CD4-positive, alpha-beta T cell treated with Interferon gamma for 1 hour (primary cell): ENCODE measurements at places on chromosomes 1 and 21.

- DNase-seq, result no peak
Observed at GRCh38 chr1:207076181-207076955, 12.3 kb upstream of the C4BPB start.

DNA sequence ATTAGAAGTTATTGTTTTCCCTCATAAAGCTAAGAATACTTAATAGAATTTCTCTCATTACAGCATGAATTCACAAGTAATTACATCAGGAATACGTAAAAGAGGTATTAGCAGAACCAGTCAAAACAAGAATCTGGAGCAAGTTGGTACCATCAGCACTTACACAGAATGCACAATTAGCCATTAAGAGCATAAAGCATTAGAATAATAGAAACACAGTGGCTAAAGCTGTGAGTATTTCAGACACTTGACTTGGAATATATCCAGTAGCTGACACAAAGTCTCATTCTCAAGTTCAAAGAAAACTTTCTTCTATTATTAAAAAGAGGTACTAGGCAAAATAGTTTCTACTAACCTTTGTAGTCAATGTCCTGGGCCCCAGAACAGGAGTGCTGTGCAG is 49.6 kb downstream of the KRTAP19-8 start:
- DNase-seq, result no peak

GRCh38 chr1:55146781-55147180 is 68.4 kb downstream of the USP24 start:
- no peak for DNase-seq

GRCh38 chr1:233673261-233673946 is 59.5 kb downstream of the KCNK1 start:
- DNase-seq, result no peak

DNA sequence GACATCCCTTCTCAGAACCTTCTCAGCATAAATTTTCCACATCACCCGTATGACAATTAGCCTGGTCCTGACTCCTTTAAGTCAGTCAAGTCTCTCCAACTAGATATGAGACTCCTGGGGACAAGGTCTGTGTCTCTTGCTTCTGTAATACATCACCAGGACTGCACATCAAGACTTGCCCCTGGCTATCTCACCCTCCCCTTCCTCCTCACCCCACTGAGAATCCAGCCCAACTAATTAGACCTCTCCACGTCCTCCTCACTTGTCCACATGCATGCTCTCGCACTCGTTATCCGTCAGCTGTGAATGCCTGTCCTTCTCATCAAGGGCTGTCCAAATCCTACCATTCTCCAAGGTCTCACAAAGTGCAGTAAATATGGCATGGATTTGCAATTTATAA is 542.8 kb downstream of the PTPRU start:
- no peak for DNase-seq

DNA sequence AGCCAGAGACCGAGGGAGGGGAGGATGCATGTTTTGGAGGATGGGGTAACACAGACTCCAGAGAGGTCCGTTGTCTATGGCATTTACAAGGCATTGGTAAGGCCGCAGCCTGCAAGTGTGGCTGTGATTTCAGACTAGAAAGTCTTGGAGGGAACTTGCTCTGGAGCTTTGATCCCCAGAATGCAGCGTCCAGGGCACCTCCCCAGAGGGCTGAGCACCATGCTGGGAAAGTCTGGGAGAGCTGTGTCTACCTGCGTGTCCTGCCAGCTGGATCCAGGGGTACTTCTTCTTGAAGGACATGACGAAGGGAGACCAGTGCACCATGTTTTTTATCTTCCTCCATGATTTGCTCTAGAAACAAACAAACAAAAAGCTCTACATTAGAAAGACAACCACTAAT is 90.7 kb downstream of the ITPKB start:
- no peak for DNase-seq

DNA sequence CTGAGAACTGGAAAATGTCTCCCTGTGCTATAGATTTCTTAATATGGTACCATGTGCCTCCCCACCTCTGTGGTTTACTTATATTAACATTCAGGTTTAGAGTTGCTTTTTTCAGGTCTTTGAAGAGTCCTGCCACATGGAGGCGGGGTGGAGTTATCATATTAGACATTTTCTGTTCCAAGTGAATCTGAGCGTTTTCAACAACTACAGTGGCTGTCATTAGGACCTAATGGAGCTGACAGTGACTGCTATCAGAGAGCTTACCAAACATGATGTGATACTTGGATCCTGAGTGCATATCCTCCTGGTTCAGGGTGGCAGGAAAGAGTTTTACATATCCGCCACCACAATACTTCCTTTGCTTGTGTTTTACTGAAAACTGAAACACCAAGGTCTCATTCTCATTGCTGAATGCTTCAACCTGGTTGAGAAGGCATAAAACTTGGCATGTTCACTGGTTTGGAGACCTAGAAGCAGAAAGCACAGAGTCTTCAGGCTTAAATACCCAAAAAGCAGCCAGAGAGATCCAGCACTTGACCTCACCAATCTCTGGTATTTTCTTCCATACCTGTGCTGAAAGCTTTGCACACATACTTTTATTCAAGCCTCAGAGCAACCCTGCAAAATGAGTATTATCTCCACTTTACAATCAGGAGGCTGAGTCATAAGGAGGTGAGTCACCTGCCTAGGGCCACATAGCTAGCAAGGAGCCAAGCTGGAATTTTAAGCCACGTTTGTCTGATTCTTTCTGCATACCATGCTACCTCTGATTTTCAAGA is 47.4 kb upstream of the OSBPL9 start:
- peak; percentile 2 for DNase-seq

GRCh38 chr21:25887166-25887565 is 152.4 kb downstream of the GABPA start:
- DNase-seq, result no peak

DNA sequence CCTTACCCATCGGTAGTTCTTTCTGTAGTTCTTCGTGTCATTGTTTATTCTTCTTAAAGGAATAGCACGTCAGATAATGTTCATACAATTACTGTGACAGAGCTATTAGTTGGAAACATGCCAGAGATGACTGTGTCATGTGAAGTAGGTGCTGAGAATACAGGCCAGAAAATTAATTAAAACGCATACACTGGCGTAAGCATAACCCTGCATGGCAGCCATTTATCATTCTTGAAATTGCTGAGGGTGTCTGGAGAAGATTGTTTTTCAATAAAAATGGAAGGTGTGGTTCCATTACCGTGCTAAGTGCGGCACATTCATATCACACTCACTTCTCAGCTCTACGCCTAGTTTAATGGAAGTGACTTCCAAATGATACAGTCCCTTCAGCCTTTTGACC is 7.8 kb downstream of the ETS2 start:
- DNase-seq, result no peak

- DNase-seq, result no peak
Observed at GRCh38 chr1:27057801-27058625, 45.4 kb upstream of the TENT5B start.
